ENCODE measurements at places on chromosomes 5 and 9.

DNA sequence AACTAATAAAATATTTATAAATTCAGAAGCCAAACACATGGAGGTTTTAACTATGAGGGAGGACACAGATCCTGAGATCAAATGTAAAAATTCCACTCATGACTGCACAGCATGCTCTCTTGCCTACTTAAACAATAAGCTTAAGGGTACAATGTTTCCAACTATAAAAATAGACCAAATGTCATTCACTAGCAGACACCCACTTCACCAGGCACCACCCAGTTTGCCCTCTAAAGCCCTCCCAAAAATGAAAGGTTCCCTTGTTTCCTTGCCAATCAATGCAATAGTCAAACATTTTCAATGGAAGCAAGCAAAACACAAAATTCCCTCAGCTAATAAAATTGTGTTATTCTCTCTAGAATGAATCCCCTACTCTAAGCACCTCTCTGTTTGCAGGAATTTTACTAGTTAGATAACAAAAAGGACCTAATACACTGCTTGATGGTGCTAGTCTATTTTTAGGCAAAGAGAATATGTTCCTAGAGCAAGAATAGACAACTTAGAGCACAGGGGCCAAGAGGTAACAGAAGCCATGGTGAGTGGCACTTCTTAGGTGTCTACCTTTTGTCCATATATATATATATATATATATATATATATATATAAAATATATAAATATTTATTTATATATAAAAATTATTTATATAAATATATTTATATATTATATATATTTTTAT is 135.3 kb downstream of the HOMER1 start:
- DNase-seq, result no peak

GRCh38 chr9:78047106-78047505 is 15.5 kb upstream of the GNAQ start:
- no peak for DNase-seq

GRCh38 chr5:72355706-72356299 is 35.6 kb downstream of the PTCD2 start:
- DNase-seq, result no peak

GRCh38 chr9:7976167-7976755 is 176.7 kb upstream of the DMAC1 start:
- DNase-seq, result peak; percentile 87

- no peak for DNase-seq
Observed at GRCh38 chr5:76662521-76662920, 39.3 kb upstream of the F2RL2 start.

DNA sequence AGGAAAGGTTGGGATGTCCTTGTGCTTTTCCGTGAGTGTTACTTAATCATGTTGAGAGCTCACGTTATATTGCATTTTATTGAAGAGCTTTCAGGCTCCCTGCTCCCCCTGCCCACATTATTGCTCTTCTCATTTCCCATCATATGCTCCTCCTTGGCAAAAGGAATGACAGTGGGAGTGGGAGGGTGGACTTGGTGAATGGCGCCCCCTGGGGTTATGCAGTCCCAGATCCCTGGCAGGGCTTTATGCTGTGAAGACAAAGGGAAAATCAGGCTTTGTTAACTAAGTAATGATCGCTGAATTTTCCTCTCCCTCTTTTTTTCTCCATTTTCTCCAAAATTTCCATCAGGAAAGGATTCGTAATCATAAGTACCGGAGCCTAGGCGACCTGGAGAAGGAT is 166.6 kb downstream of the SMARCA2 start:
- DNase-seq, result peak; percentile 55

DNA sequence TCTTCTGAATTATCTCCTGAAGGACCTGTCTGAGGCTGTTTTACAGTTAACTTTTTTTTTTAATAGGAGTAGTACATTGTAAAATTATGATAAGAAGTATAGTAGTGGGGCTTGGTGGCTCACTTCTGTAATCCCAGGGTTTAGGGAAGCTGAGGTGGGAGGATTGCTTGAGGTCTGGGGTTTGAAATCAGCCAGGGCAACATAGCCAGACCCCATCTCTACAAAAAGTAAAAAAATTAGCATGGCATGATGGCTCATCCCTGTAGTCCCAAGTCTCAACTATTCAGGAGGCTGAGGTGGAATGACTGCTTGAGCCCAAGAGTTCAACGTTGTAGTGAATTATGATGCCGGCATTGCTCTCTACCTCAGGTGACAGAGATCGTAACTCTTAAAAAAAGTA is 7.0 kb downstream of the IPO11 start:
- DNase-seq, result no peak

DNA sequence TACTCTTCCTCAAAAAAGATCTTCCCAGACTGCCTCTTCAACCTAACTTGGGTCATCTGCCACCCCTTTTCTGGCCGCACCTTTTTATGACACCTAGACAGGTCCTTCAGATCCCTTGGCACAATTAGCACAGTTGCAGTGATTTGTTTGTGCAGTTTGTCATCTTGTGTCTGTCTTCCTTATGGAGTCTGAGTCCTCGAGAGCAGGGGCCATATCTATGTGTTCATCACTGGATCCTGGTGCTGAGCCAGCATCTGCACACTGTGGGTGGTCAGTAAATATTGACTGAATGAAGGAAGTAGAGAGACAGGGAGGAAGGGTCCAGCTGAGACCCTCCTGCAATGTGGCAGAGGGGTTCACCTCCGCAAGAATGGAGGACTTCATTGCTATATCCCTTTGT is 14.4 kb downstream of the ERGIC1 start:
- DNase-seq, result no peak

DNA sequence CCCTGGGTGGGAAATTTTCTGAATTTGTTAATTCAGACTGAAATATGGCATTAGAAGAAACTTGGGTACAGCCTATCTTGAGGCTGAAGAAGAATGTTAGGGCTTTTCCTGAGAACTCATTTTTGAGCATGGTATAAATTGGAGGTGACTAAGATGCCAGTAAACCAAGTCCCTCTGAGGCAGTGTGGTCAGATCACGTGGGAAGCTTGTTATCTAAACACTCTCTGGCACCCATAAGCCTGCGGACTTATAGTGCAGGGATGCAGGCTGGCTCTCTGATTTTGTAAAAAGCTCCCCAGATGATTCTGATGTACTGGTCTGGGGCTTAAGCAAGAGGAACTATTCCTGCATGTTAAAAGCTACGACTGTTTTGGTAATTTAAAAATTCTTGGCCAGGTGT is 34.3 kb downstream of the MTMR12 start:
- no peak for DNase-seq

DNA sequence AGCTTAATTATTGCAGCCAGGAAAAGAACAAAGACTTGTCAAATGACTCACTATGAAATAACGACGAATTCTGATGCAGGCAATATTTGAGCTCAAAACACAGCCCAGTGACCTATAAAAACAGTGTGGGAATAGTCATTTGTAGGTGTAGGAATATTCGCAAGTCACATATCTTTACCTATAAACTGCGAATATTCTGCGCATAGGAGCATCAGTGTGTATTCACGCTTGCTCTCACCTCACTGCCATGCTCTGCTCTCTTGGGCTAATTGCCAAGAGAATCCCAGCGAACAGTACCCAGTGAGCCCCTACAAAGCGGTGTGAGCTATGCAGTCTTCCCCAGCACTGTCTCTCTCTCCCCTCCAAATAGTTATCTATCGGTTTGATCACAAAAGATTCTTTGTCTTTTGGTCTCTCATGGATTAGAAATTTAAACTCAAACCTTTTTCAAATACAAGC is 74.2 kb downstream of the ST8SIA4 start:
- no peak for DNase-seq

- no peak for DNase-seq
Observed at GRCh38 chr5:173907284-173907683, 19.1 kb downstream of the CPEB4 start.

DNA sequence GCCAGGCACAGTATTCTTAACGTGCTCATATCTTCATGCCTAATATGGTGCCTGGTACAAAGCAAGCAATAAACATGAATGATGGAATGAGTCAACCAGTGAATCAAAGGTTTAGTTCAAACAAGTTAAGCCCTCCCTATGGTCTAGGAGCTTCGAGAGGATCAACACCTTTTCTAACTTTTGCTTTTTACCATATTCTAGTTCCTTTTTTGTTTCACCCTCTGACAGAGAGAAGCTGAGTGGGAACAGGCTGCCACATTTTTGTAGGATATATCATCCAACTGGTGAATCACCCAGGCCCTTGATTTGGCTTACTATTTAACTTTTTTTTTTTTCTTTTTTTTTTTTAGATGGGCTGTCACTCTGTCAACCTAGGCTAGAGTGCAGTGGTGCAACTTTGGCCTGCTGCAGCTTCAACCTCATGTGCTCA is 39.3 kb upstream of the TNC start:
- no peak for DNase-seq

DNA sequence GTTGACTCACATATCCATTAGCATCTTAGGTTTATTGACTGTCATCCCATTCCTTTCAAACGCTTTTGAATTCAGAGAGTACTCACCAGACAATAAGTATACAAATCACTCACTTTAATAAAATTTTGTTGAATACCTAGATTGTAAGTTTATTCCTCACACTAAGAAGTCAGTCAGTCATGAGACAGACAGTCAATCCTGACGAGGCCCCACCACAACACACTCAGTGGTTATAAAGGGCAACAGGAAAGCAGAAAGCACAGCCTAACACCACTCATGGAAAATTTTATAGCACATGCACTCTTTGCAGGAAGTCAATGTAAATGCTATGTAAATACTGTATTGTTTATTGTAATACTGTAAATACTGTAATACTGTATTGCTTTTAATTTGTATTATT is 176.3 kb upstream of the PTGER4 start:
- DNase-seq, result no peak

DNA sequence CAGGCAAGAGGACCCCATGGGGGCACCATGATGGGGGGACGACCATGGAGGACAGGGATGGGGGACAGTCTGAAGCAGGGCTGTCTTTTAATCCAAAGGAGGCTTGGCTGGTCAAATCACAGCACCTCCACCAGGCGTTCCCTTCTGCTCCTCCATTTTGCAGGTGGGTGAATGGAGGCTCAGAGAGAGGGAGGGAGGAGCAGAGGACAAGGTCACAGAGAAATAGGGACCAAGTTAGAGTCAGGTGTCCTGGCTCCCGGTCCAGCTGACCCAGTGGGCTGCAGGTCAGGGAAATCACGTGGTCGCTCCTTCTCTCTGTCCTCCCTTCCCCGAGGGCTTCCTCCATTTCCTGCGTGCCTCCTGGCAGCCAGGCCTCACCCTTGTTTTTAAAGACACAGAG is 156.4 kb upstream of the SMIM23 start:
- no peak for DNase-seq

DNA sequence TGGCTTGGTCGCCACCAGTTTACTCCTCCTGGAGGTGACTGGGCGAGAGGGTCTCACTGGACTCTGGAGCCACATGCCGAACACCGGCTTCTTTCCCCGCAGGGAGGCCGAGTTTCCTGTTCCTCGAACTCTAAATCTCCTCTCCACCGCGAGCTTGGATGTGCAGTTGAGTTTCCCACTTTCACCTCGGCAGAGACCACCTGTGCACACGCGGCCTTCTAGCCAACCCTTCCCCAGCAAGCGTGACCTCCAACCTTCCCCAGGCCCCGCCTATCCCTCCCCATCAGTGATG is 380.1 kb downstream of the IRX2 start:
- no peak for DNase-seq

- DNase-seq, result no peak
Observed at GRCh38 chr5:44935262-44935661, 126.5 kb downstream of the MRPS30 start.

- DNase-seq, result no peak
Observed at GRCh38 chr9:107721705-107722245, 232.2 kb upstream of the KLF4 start.

GRCh38 chr9:87855061-87855460 is 27.6 kb upstream of the SPATA31E1 start:
- no peak for DNase-seq

DNA sequence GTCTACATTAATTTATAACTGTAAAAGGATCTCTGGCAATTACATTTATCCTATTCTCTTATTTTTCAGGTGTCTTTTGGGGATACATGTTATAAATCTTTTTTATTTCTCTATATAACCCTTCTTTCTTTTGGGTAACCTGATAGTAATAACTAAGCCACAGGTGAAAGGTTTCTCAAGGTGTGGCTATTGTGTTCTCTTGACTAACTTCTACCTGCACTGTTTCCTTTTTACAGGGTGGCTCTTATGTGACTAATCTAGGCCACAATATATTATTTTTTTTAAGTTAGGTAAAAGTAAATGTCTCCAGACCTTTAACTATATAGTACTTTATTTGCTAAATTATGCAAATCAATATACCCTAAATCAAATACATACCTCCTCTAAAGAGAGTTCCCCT is 193.2 kb downstream of the EFNA5 start:
- no peak for DNase-seq

DNA sequence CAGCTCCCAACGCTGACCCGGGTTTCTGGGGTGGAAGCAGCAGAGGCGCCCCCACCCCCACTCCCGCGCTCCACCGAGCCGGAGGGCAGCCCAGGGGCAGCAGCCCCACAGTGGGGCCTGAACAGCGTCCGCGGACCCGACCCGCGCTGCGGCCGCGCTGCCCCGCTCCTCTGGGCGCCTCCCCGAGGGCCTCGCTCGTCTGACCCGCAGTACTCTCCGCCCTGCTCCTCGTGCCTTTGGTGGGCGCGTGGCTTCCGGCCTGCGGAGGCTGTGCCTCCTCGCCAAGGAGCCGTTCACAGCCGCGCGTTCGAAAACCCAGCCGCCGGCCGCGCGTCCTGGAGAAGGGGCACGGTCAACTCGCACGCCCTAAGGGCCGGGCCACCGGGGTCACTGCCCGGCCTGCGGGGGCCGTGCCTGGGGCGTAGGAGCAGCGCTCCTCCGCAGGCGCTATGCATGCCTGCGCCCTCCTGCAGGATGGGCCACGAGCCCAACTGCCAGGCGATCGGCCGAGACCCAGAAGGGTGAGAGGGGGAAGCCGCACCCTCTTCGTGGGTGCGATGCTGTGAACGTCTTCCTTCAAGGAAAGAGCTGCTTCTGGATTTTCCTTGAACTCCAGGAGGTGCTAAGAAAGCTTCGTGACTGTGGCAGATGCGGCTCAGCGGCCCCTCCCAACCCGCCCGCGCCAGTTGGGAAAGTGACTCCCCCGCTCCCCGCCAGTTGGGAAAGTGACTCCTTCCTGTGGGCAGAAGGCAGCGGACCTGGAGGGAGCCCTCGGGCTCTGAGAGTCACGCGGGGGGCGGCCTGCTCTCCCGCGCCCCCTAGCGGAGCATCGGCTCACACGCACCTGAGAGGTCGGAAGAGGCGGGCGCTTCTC is 82.7 kb downstream of the HSD17B3 start:
- no peak for DNase-seq

DNA sequence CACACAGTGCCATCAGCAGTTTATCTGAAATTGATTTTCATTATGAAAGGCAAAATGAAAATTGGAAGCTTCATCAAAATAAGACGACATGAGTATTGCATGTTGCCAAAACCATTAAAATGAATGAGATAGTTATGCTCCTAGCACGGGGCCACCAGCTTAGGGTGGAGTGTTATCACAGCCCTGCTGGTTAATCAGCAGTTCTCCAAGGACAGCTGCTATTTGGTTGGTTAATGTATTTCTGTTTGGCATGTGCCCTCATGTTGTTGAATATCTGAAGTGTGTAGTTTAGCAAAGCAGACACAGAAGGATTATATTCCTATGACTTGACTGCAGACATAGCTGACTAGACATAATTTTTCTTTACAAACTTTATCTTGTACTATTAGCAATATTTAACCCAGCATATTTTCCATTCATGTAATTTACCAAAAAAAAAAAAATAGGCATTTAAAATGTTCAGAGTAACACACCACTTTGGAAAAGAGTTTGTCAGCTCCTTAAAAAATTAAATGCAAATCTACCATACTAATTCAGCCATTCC is 98.6 kb upstream of the PIK3R1 start:
- no peak for DNase-seq

GRCh38 chr9:136302527-136302926 is 1.4 kb downstream of the CCDC187 start:
- no peak for DNase-seq

GRCh38 chr9:109880276-109881169 is 100.5 kb downstream of the PALM2AKAP2 start:
- DNase-seq, result peak; percentile 57

Measured in KBM-7 (cell line).